ENCODE measurements at places on chromosomes 5 and 9.

GRCh38 chr9:75529463-75529862, 361.0 kb upstream of the PCSK5 start:
- no peak for DNase-seq

- no peak for DNase-seq
These were observed 45.9 kb downstream of the ABCA1 start for GRCh38 chr9:104882086-104882485.

GRCh38 chr5:22560147-22560546, 293.0 kb downstream of the CDH12 start:
- DNase-seq: no peak

GRCh38 chr5:80653502-80653901, 950 bp upstream of the MSH3 start:
- no peak for DNase-seq

DNA sequence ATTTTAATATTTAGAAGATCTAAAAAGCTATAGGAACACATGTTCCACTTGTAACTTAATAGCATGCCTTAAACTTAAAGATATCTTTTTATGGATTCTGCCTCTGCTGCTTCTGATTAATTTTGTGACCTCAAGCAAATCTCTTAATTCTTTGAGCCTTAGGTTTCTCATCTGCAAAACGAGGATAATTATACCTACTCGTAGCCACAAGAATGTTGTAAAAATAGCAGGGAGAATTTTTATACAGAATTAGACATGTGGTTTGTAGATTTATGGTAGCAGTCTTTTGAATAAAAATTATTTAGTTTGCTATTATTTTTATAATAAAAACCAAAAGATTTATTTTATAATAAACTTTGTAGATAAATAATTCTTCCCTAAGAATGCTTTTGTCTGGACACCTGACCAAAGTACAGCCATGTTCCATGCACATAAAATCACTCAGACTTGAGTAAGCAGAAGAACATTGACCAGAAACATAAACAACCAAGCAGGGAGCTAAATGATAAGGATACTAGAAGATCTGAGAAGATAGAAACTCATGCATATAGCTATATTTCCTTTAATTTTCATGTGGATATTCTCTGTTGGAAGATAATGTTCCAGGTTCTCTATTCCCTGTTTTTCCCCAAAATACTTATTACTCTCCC, 18.5 kb downstream of the C9orf85 start:
- no peak for DNase-seq

DNA sequence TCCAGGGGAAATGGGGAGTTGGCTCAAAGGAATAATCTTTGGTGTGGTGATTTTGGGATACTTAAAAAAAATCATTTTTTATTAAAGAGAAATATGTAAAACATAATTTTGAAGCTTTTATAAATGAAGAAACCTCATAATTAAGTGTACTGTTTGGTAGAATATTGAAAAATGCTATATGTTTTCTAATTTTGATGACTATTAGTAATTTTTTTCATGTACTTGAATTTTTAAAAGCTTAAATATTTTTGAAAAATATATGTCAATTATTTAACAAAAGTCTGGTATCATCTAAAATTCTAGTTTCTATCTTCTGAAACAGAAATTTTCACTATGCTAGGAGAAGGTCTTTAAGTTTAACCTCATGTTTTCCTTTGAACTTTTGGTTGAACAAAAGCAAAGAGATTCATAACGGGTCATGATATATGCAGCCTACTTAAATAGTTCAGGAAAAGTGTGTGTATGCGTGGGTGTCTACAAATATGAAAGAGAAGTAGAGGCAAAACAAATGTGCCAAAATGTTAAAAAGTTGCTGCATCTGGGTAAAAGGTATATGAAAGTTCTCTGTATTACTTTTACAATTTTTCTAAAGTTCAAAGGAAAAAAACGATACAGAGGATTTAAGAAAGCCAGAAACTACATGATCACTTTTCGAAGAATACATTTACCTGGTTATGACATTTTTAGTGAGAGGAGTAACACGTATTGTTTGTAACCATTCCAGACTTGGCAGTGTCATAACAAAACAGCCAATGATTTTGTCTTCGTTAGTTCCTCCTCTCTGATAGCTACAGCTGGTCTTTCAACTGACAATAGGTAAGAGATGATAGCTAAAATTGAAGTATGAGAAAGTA, 117.3 kb upstream of the TNFAIP8 start:
- no peak for DNase-seq

DNA sequence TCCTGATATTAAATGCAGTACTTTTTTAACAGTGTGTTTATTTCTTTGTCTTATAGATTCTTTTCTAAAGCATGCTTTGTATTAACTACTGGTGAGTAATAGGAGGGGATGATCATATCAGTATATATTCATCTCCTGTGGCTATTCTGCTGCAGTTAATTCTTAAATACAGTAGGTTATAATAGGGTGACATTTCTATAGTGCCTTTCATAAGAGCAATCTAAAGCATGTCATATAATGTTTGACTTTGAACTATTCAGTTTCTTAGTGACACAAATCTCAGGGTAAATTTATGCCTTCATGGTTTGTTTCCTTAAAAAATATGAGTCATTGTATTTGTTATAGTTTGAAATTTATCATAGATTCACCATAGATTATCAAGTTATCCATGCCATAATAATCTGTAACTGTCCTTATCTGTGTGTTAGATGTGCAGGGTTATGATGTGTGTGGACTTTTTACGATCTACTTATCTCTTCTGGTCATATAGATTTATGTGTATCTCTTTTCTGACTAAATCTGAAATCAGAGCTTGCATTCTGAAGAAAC, 1019.5 kb downstream of the NR2F1-AS1 start:
- DNase-seq: no peak

DNA sequence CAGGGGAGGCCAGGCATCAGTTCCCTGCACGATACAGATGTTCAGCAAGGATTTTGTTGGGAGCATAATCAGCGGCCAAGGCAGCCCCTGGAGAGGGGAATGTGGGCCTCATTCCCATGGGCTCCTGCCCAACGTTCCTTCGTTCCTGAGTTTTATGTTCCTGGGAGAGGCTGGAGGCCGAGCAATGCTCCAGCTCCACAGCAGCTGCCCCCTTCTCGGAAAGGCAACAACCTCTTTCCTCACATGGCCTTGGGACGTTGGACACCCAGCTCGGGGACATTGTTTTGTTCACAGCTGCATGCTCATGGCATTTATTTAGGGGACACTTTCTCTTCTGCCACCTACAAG, 63.8 kb upstream of the COL15A1 start:
- no peak for DNase-seq

DNA sequence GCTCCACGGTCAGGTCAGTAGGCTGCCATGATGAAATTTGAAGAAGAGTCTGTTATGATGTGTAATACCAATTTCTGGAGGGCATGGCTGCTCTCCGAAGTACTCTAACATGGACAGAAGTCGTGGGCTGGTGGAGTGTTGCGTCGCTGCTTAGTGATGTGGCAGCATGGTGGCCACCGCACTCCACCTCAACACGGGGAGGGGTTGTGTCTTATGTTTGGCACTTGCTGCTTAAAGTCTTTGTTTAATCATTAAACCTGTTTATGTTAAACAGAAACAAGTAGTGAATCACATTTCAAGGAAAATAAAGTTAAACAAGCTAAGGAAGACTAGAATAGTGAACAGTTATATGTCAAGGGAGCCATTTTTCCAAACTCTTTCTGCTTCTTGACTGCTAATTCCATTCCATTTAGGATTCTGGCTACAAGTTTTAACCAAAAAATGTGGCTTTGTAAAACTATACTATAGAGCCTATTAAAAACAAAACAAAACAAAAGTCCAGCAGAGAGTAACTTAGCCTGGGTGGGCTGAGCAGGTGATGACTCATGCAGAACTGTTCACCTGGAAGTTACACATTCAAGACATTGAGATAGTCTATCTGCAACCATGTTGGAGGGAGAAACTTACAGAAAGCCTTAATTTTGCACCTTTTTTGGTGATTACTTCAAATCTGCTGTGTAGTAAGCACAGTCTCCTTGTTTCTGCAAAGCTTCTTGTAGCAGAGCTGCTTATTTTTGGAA, 9.5 kb downstream of the HABP4 start:
- no peak for DNase-seq

GRCh38 chr5:127849408-127849807, 146.2 kb downstream of the CCDC192 start:
- DNase-seq: no peak

- peak; percentile 79 for DNase-seq
These were observed 243.7 kb downstream of the PIK3R1 start for GRCh38 chr5:68459093-68459809.

DNA sequence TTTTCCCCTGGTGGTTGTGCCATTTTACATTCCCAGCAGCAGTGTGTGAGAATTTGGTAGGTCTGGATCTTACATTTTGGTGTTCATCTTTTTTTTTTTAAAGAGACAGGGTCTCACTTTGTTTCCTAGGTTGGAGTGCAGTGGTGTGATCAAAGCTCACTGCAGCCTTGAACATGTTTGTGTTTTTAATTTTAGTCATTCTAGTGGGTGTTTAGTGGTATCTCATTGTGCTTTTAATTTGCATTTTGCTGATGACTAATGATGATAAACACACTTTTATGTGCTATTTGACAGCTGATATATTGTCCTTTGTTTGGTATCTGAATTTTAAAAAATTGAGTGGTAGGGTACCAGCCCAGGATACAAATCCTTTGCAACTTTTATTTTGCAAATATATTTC, 53.4 kb upstream of the POMT1 start:
- DNase-seq: no peak

GRCh38 chr5:6781716-6782115, 68.5 kb downstream of the TENT4A start:
- no peak for DNase-seq

DNA sequence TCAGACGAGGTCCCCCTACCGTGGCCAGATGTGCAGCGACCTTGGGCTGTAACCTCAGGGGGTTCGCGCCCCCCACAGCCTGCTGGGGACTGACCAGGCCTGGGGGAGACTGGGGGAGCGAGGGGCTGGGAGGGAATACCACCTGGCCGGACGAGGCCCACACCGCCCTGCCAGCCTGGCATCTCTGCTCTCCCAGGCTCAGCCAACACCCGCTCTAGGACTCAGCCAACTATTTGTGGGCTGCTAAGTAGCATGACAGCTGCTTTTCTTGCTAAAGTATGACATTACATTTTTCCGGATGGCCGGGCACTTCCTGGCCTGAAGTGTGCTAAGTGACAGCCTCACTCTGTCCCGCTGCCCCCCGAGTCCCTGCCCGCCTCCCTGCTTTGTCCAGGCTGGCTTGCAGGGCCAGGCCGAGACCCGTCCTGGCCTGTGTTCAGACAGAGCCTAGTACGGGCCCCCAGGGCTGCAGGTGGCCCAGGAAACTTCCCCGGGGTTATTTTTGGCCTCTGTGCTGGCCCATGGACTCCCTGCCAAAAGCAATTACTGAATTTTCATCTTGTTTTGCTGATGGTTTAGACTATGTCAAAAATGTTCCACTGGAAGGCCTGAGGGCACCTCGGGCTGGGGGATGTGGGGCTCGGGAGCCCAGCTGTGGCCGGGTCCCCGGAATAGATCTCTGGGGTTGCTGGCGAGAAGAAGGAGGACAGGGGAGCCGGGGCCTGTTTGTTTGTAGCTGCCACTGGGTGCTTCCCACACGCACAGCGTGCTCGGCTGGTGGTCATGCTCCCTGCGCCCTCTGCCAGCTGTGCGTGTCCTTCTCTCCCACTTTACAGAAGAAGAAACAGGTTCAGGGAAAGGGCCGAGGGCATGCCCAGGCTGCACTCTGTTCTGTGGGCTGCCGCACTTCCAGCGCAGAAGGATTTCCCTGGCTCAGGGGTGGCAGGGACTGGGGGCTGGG, 13.4 kb upstream of the SLC2A6 start:
- DNase-seq: no peak

DNA sequence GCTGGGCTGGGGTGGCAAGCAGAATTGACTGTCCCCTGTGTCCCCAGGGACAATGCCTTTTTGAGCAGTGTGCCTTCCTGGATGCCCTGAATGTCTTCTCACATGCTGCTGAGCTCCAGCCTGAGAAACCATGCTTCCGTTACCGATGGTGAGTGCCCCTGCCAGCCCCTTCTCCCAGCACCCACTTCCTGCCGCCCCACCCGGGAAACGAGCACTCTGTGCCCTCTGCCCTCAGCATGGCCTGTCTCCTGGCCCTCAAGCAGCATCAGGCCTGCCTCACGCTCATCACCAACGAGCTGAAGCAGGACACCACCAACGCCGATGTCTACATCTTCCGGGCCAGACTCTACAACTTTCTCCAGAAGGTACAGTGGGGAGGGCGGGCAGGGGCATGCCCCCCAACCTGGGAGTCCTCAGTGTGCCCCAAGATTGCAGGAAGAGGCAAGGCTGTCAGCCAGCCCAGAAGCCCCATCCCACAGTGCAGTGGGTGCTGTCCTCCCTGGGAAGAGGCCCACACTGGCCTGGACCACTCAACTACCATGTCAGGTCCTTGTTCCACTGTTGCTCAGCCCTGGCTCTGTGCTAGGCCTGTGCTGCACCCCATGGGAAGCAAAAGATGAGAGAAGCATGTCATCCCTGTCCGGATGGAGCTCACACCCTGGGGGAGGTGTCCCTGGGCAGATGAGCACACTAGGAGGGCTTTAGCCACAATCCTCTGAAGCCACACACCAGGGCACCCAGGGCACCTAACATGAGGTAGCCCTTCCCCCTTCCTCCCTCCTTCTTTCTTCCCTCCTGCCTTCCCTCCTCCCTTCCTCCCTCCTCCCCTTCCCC, 4.4 kb downstream of the TTC16 start:
- DNase-seq: no peak

DNA sequence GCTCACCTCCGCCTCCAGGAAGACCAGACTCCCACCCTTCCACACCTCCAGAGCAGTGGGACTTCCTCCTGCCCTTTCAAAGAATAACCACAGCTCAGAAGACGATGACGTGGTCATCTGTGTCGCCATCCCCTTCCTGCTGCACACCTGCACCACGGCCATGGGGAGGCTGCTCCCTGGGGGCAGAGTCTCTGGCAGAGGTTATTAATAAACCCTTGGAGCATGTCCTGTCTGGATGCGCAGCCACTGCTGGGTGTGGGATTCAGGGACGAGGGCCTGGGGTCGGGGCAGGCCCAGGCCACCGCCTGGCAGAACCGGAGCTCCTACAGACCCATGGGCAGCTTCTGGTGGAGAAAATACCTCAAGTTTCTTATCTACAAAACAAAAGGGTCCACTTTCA, 5.0 kb downstream of the PAEP start:
- no peak for DNase-seq

- no peak for DNase-seq
These were observed 60.4 kb downstream of the MTAP start for GRCh38 chr9:21862871-21863270.

DNA sequence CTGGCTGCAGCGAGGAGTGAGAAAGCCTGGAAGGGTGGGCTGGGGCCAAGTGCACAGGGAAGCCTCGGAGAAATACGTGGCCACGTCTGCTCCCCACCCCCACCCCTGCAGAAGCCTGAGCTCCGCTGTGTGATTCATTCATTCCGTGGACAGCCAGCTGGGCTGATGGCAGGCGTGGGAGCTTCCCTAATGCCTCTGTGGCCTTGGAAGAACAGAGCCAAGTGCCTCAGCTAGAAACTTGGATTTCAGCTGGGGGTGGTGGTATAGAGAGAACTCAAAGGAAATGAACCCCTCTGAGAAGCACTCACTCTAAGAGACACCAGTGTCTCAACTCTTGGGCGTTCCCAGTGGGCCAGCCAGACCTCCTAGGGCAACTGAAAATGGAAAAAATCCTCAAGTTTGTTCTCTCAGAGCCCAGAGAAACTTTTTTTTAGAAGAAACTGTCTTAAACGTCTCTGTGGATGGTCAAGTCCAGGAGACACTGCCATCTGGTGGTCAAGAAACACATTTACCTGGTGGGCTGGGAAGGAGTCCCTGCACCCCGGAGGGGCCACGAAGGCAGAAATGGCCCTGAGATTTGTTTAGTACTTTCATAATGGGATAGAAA, 18.0 kb downstream of the ATOX1 start:
- DNase-seq: peak; percentile 3

Data from NCI-H2029 (cell line).